Stimulated activated CD4-positive, alpha-beta T cell treated with anti-CD3 and anti-CD28 coated beads, Interleukin-1b, Interleukin-23, amount 100 ng/mL, for 1 hour (primary cell): ENCODE measurements at places on chromosomes 5 and 9.

DNA sequence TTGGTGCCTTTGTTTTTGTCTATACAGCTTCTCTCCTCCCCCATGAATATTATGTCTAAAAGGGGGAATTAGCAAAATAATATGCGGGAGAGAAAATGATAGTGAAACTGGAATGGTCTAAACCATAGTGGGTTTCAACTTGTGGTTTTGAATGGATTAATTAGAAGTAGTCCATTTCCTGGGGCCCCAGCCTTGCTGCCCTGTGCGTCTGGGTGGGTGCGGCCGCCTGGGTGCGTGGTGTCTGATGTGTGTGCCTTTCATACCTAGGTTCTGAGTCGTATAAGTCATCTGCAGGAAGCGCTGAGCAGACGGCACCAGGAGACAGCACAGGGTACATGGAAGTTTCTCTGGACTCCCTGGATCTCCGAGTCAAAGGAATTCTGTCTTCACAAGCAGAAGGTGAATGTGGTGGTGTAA, 120.0 kb upstream of the CACNA1B start:
- DNase-seq = no peak

DNA sequence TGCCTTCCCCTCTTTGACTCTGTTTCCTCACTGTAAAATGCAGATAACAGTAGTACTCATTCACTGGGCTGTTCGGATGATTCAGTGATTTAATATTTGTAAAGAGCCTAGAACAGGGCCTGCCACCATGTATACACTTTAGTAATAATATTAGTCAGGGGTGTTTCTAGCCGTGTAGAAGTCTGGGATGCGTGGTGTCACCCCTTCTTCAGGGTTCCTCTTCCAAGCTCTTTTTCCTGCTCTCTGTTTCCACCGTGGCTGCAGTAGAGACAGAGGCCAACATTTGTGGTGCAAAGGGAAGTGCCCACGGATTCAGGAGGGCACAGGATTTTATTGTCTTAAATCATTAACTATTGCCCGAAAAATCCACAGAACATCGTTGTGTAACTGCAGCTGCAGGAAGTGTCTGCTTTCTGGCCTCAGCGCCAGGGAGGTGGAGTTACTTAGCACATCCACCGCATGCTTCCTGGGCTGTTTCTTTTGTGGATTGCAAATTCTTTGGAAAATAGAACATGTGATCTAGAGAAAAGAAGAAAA, 61.7 kb downstream of the TRIO start:
- no peak for DNase-seq

DNA sequence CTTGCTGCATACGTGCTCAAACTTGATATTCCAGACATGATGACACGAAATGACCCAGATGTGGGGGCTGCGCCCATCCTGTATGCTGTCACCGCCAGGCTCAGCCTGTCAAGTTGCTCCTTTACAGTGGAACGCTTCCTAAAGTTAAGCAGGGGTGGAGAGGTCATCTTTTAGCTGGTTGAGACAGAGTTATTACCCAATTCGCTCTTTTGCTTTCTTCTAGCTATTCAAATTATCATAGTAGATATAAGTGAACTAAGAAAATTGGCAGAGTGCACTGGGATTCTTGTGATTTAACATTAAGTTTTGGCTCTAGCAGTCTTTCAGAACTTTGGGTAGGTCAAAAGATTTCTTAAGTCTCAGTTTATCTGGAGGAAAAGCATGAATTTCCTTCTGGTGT, 69.8 kb upstream of the BASP1 start:
- no peak for DNase-seq

DNA sequence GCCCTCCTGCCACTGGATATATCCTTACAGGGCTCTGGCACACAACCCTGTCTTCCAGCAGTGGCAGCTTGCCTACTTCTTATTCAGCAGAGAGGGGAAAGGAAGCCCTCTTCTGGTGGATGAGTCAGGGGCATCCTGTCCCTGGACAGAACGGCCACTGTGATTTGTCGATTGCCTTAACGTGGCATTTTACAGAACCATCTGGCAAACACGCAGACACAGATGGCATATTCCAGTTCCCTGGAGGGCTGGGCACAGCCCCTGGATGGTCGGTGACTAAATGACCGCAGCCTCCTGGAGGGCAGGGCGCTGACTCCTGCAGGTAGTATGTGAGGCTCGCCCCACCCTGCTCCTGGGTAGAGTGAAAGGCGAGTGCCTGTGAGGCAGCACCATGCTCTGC, 62.1 kb downstream of the DCP2 start:
- DNase-seq = no peak

GRCh38 chr9:116686135-116686534, 970 bp upstream of the TRIM32 start:
- no peak for DNase-seq

- no peak for DNase-seq
Observed at GRCh38 chr5:103475629-103476240, 86.9 kb downstream of the NUDT12 start.

DNA sequence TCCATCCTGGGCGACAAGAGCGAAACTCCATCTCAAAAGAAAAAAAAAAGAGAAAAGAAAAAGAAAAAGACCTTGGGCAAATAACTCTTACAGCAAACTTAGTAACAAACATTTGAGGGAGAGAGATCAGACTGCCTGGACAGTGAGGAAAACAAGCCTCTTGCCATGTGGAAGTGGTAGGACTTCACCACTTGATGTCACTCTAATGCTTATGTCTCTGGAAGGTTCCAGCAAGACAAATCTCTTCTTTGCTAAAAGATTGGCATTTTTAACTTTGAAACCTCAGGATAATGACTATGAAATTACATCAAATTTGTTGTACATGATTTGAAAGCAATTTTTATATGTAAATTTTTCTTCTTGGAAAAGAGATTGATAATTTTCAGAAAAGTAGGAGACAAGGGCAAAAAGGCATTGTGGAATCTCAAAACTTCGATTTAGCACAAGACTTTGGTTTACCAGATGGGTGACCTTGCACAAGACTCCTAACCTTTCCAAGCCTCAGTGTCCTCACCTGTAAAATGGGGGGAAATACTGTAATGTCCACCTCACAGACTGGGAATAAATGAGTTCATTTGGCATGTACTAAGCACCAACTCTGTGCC, 5.4 kb downstream of the ACTL7B start:
- no peak for DNase-seq

DNA sequence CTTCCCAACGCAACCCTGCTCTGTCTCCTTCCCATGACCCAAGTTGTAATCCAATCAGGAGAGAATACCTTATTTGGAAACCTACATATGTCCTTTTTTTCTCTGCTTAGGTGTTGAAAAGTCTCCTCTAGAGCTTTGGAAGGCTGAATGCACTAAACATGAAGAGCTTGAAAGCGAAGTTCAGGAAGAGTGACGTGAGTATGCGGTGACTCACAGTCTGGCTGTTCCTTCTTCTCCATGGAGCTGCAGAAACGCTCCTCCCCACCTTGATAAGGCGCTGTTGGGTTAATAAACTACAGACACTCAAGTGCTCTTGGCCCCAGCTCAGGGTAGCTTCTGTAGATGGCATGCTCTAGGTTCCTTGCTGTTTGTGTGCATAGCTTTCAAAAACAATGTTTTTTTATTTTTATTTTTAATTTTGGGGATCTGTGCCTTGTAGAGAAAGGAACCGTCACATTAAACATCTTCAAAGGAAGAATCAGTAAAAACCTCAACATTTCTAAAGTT, 30.7 kb downstream of the RAI14 start:
- no peak for DNase-seq

DNA sequence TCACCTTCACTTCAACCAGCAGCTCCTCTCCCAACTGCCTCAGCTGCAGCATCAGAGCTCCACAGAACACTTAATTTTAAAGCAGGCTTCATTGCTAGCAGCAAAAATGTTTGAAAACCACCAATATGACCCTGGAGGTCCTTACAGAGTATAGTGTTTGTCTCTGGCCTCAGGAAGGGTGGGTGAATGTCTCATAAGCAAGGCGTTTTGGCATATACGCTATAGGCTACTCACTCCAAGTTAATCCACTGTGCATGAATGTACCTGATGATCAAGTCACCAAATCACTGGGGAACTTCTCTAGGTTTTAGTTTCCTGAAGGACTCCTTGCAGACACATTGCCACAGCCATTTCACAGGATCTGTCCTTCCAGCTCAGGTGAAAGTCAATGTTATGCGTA, 125.3 kb downstream of the GABBR2 start:
- no peak for DNase-seq

DNA sequence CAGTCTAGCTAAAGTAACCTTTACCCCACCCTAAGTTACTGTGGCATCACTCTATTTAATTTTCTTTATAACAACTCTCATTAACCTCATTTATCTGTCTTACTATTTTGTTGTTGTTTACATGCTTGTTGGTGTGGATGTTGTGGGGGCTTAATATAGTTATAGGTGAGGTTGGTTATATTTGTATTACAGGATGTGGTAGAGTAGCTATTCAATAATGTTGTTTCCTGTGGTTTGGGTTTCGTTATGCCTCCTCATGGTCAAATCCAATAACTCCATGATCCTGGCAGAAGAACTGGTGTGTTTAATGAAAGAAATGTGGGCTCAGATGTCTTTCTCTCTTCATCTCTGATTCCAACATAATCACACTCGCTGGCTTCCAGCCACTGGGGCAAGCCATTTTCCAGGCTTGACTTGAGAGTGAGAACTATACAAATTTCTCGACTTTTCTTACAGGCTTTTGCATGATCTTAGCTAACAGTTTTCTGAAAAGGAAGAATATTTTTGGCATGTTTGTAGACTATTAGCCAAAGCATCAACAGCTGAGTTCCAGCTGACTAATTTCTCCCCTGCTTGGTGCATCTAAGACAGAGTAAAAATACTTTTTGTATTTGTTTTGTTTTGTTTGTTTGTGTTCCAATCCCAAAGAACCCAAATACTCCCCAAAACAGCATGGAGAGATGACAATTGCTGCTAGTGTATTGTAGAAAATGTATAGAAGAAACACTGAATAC, 303.7 kb upstream of the PAPPA start:
- DNase-seq = no peak

GRCh38 chr5:78552729-78553342, 95.7 kb downstream of the LHFPL2 start:
- no peak for DNase-seq

- DNase-seq = no peak
Observed at GRCh38 chr9:29514336-29514735, 1941.1 kb upstream of the C9orf72 start.

GRCh38 chr9:114611516-114612271, 603 bp downstream of the TMEM268 start:
- peak; percentile 17 for DNase-seq

DNA sequence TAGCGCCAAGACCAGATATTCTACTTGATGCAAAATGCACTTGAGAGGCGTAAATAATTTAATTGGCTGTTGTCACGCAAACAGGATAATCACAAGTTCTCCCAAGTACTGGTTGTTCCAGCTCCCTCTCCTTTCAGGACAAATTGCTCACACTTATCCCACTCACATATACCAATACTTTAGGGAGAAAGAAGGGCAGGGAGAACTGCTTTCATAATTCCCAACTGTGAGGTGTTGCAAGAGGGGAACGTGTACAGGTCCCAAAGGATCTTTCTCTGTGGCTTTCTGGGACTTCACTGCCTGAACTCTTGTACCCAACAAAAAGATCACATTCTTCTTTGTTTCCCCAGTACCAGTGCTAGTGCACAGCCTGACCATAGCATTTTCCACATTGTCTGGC, 21.5 kb upstream of the TGFBI start:
- no peak for DNase-seq

- DNase-seq = no peak
Observed at GRCh38 chr9:70832492-70832891, 288.9 kb downstream of the TRPM3 start.

- DNase-seq = no peak
Observed at GRCh38 chr9:111414406-111414805, 69.8 kb downstream of the ECPAS start.

DNA sequence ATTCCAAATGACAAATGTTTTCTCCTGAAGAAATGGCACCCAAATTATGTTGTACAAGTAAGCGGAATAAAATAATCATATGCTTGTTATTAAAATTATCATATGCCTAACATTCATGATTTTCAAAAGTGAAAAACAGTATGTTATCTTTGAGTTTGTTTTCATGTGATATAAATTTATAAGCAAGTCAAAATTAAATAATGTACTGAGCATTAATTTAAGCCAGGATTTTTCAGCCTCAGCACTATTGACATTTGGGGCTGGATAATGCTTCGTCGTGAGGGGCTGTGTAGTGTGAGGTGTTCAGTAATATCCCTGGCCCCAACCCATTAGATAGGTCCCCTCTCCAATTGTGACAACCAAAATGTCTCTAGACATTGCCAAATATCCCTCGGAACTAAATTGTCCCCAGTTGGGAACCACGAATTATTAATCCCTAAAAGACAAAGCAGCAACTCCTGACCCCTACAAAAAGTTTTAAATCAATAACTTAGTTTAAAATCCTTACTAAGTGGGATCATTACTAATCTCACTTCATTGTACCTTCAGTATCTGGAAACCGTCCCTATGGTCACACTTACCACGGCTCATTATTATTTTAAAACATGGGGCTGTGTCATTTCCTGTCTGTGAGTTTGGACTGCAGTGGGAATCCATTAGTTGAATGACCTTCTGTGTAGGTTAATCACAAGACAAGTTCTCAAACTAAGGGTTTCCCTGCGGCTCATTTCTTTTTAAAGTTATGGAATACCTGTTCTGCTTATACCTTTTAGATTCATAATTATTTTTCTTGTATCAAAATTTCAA, 1.3 kb upstream of the NNT start:
- no peak for DNase-seq

DNA sequence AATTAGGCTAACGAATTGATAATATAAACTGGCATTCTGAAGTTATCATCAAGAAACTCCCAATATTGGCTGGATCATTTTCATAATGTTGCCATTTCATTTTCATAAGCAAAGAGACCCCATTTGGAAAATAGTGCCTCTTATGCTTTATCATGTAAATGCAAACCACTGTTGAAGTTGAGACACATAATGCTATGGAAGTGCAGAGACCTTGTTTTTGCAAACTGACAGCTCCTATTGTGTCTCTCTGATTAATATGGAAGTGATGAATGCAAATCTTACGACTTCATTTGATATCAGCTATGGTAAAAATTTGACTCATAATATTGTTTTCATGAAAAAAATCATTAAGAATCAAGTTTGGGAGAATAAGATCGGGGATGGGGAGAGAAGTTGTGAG, 25.3 kb upstream of the ZNF608 start:
- no peak for DNase-seq

DNA sequence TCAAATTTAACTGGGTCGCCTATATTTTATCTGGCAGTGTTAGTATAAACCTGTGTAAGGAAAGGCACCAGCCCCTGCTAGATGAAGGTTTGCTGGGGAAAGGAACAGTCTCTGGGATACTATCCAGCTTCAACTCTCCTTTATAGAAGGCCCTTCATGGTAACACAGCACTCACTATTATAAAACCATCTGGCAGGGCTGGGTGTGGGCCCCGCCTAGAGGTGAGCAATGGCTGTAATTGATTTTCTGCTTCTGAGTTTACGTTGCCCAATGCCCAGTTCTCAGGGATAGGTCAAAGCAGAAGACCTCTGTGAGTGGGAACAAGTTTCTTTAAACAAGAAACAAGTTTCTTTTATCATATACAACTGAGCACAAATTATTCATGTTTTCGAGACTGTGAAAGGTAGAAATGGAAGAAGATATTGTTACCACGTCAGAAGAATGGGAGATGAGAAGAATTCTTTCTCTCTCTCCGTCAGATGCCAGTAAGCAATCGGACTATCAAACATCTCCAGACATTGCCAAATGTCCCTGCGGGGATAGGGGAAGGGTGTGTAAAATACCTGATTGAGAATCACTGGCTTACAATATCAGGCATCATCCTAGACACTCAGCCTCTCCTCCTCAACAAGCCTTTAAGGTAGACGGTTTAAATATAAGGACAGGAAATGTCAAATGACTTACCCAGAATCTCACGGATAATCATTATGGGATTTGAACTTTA, 205.9 kb downstream of the PDZD2 start:
- DNase-seq = no peak
